Motor neuron (in vitro differentiated cells): ENCODE measurements at places on chromosomes 7 and 10.

DNA sequence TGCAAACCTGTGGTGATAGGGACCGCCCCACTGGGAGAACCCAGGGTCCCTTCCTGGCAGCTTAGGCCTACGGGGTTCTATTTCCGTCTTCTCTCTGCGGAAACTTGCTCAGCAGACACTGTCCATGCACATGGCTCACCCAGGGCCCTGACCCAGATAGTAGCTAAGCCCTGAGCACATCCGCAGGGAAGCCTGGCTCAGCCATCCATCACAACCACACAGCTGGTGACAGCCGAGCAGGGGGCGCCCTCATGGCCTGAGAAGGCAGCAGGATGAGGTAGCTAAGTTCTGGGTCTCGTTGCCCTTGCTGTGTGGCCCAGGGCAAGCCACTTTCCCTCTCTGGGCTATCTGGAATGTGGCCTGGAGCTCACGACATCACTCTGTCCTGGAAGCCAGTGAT lies 23.3 kb downstream of the NPTX2 start:
- ATAC-seq: peak; percentile 37

DNA sequence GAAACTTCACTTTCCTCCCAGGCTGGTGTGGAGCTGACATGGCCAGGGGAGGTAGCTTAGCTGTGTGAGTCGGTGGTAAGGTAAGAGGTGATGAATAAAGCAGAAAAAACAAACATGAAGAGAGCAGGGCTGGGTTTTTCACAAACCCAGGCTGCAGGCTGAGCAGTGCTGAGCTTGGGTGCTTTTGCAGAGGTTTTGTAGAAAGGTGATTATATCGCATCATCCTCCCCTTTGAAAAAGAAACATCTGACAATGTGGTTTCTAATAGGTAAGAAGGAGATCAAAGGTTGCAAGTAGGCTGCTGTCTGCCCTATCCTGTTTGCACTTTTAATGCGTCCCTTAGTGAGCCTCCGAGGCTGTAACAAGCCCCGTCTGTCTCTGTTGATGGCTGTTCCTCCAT lies 69.6 kb upstream of the GRM8 start:
- ATAC-seq: no peak

GRCh38 chr10:130021383-130021950 lies 57.4 kb upstream of the EBF3 start:
- ATAC-seq: peak; percentile 67

GRCh38 chr10:1671366-1672000 lies 65.8 kb downstream of the ADARB2 start:
- ATAC-seq: no peak

DNA sequence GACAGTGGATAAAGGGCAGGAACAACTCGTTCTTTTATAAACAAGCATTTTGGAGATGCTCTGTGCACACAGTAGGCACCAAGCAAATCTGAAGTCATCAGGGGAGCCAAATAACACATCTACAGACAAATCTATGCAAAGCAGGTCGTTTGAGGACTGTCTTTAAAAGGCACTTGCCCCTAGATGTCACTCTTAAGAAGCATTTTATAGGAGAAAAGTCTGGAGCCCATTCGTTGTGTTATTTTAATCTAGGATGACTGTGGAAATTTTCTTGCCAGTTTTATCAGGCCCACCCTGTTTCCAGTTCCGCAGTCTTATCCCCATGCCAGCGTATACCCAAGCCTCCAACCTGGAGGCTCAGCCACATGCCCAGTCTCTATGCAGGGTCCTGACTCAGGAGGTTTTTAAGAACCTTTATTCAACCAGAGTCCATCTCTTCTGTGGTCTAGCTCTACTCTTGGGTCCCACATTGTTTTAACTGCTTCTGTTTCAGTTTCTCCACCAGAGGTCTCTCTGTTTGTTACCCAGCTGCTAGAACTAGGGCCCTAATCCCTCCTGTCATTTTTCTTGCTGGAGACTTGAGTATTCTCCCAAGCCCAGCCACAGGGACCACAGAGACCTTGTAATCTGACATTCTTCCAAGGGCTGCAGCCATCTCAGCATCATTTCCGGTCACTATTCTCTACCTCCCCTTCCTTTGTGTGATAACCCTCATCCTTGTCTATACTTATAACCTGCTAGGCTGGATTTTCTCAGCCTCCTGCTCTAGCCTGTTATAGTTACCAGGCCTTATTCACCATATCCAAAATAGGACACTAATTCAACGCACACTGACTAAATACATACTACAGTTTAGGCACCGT lies 26.7 kb downstream of the PIK3CG start:
- no peak for ATAC-seq
